ENCODE measurements at places on chromosomes 12 and 14.

DNA sequence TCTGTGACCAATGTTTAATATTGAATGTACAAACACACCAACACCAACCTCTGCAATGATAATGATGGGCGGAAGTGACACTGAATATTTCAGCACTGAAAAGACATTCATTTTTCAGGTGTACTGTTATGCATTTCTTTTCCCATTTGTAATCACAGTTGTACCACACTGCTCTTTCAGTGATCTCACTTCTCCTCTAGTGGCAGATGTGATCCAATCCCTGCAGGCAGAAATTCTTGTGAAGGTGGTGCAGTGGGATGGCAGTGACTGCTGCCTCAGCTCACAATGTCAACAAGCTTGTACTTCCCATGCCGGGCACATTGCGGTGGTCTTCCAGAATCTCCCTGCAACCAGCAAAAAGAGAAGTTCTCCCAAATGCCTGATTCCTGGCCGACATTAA, 23.0 kb upstream of the ERGIC2 start:
- no peak for DNase-seq

DNA sequence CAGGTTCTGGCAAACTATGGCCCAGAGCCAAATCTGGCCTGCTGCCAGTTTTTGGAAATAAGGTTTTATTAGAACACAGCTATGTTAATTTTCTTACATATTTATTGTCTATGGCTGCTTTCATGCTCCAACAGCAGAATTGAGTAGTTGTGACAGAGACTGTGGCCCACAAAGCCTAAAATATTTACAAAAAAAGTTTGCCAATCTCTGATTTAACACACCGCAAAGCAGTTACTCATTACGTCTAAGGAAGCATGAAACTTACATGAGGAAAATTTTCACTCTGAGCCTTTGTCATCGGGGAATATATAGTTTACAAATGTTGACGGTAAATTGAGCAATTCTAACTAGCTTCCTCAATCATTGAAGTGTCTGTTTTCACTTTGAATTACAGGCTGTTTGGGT, 96.5 kb downstream of the UNC79 start:
- DNase-seq, result no peak

DNA sequence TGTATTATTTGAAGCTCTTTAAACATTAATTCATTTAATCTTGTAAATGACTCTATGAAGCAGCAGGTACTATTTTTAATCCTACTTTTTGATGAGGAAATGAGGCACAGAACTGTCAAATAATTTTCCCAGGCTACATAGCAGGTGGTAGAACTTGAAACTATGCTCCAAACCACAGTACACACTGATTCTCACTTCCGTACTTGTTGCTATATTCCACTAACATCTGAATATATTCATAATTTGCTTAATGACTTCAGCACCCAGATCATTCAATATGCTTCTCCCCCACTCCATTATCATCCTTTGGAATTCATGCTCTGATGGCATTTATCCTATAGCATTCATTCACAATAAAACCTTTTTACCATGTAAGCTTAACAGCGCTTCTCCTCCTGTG, 4.9 kb downstream of the ERGIC2 start:
- DNase-seq, result no peak

GRCh38 chr12:27385766-27386564, 53.3 kb downstream of the BMAL2 start:
- no peak for DNase-seq

DNA sequence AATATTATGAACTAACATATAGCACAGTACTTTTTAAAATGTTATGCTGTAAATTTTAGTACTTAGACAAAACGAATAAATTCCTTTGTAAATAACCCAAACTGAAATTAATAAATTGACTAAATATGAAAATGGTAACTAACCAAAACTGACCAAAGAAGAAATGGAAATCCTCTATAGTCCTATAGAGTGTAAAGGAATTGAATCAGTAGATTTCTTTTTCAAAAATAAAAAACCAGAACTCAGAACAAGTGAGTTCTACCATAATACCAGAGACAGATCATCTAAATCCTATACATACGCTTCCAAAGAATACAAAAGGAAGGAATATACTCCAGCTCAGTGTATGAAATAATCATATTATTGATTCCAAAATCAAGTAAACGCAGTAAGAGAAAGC, 39.8 kb downstream of the TMPRSS12 start:
- no peak for DNase-seq

DNA sequence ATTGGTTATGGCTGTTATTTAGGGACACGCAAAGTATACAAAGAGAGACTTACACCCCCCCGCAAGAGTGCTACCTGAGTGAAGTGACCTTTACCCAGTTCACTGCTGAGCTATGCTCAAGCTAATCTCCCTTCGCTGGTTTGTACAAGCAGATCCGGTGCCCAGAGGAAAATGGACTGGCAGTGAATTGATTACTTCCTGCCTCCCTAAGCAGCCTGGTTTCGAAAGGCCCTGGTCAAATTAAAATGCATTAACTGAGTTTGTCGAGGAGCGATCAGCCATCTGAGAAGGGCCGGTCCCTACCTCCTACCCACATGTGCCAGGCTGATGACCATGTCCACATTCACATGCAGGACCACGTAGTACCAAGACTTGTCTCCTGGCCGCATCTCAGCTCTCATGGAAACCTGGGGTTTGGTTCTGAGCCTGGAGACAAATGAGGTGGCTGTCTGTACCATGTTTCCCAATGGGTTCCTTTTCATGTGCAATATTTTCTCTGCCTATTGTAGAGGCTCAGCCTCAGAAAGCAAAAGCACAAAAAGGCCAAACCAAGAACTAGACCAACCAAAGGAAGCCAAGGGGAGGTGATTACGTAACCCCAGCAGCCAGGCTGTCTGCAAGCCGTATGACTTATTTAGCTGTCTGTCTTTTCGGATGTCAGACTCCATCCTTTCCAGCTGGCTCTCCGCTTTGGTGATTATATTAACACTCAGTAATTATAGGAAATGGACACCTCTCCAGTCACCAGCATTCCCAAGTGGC, 284.7 kb upstream of the PWP1 start:
- DNase-seq, result no peak

DNA sequence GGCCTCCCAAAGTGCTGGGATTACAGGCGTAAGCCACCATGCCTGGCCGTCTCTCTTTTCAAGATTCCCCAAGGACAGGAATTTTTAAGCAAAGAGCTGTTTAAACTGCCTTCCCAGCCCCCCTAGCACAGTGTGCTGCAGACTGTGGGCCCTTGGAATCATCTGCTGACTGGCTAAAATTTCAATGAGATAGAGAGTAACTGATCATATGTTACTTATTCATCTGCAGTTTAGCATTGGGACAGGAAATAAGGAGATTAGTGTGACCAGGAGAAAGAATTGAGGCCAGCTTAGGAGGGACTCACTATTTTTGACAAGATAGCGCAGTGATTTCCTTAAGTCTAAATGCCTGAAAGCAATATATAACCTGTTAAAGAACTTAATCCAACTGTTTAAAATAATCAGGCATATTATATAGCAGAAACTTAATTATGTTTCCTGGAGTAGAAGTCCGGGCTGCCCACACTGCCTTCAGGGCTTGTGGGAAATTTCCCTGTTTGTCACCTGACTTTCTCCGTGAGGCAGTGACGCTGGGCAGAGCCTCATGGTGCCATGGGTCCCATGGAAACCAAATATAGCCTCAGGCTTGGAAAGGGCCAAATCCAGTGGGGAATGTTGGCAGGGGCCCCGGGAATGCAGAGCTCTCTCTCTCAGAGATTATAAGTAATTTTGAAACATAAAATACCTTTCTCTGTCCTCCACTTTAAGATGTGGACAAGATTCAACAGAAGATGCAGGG, 22.8 kb upstream of the CEBPE start:
- no peak for DNase-seq

DNA sequence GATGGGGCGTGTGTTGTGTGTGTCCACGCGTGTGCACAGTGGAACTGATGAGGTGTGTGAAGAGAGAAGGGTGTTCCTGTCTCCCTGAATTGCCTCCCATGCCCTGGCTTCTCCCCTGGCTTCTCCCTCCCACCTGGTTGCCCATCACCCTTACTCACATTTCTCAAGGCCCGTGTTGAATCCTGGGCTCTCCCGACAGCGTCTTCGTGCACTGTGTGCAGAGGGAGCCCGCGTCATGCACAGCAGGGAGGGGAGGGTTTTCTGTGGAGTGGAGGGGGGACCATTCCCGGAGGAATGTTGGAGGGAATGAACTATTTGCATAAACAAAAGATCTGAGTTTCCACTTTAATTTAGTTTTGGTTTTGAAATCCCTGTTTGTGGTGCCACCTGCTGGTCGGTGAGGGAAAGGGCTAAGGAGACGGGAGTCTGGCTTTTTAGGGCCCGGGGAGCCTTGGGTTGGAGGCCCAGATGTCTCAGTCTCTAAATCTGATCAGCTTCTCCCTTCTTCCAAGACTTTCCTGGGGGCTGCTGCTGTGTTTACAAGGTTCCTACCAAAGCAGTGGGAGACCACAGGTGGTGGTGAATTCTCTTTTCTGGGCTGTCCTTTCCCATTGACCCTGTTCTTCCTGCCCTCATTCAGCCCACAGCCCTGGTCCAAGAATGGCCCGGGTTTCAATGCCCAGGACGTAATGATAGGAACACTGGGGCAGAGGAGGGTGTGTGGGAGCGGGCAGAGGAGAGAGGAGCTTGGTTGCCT, at the start of gene C1R:
TSS of gene C1R (minus strand) at position 217 of the 757 bp plus-strand sequence. CDS start at position 160, 57 bp downstream.
- no peak for DNase-seq

DNA sequence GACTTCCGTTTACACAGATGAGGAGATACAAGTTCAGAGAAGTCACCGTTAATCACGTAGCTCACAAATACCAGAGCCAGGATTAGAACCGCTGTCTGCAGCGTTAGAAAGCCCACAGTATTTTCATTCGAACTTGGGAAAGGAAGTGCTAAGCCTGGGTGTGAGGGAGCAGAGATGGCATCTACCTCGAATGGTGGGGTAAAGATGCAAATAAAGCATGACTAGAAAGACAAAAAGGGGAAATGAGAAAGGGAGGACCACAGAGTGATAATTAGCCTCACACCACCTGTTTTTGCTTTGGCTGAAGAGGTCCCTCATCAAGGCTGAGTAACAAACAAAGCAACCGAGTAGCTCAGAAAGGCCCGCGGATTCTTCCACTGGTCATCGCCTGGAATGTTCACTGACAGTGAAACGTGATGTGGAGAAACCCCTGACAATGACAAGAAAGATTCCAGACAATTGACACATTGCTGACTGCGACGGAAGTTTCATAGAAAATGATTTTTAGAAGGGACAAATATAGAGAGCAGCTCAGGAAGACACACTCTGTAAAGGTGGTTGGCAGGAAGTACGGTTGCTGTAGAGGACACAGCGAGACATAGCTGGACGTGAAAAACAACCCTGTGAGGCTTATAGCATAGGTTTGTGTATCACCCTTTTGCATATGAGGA, 31.5 kb upstream of the BHLHE41 start:
- no peak for DNase-seq

GRCh38 chr12:53980104-53980801, 4.7 kb upstream of the HOXC10 start:
- no peak for DNase-seq

- DNase-seq, result no peak
Measured at GRCh38 chr12:123487428-123487827, 29.5 kb downstream of the SNRNP35 start.

DNA sequence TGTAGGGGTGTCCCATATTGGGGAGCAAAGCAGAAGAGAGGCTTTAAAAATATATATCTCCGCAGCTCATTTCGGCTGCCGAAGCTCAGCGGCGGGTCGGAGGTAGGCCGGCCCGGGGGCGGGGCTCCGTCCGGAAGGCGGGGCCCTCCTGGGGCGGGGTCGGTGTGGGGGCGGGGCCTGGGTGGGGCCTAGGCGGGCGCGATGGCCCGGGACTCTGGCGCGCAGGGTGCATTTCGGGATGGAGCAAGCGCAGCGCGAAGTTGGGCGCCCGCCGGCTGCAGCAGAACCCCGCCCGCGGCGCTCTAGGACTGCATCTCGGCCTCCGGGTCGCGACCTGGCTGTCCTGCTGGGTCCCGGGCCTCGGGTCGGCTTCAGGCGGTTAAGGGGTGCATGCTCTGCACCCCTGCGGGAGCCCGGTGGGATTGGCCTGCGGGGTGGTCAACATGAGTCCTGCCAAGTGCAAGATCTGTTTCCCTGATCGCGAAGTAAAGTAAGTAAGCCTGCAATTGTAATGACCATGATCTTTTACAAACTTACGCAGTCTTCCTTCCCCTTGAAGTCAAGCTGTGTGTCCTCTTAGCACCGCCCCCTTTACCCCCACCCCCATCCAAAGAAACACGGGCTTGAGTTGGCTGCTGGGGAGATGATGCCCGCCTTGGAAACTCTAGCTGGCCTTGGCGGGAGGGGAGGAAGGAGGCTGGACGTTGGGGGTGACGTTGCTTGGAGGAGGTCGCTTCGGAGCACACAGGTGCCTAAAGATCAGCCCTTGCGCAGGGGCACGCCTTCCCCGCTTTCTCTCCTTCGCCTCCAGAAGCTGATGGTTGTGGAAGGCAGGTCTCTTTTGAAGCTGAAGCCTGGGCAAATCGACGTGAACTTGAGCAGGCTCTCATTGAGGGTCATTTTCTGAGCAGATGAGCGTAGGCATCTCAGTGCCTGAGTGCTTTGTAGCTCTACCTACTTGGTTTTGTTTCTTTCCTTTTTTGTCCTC, 38.4 kb downstream of the ACACB start:
- peak; percentile 31 for DNase-seq

GRCh38 chr12:100445081-100445481, 28.6 kb upstream of the NR1H4 start:
- DNase-seq, result no peak

DNA sequence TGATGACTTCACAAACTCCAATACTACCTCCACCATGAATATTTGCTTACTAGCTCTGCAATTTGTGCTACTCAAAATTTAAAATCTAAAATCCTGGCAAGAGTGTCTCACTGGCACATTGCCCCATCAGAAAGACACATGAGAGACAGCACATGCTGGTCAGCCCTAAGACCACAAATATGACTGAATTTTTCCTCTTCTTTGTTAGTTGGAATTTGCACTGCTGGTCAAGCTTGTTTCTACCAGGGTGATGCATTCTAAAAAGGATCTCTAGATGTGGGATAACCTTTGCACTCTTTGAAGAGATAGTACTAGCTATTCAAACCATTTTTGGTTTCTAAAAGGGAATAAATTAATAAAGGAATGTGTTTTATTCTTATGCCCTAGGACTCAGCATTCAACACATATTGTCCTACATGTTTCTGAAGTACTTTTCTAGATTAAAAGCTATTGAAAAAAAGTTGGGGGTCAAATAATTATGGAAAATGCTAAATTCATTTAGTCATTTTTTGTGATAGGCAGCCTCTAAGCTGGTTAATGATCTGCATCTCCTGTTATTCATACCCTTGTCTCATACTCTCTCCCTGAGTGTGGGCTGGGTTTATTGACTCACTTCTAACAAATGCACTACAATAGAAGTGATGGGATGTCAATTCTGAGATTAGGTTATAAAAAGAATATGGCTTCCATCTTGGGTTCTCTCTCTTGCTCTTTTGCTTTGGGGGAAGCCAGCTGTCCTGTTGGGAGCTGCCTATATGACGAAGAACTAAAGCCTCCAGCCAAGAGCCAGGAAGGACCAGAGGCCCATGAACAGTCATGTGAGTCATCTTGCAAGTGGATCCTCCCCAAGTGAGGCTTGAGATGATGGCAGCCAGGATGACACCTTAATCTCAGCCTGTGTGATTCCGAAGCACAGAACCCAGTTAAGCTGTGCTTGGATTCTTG, 211.5 kb upstream of the CRY1 start:
- DNase-seq, result no peak

Measured in NCI-H187 treated with DMSO at 0.1 percent for 48 hours (cell line).